ENCODE measurements at places on chromosomes 7 and 10. TPM values are rescaled to one million over a fixed set of nuclear protein-coding genes. Genes with fewer than 3 reads are reported as not detected.

Gene PTPRZ1
- polyA plus RNA-seq: 65.5 TPM

Gene ZP3
- polyA plus RNA-seq: 2.3 TPM

Gene DRGX
- not detected for polyA plus RNA-seq

Gene ST8SIA6
- polyA plus RNA-seq: 10.8 TPM

Gene AKR1C1
- polyA plus RNA-seq: 8.2 TPM

DNA sequence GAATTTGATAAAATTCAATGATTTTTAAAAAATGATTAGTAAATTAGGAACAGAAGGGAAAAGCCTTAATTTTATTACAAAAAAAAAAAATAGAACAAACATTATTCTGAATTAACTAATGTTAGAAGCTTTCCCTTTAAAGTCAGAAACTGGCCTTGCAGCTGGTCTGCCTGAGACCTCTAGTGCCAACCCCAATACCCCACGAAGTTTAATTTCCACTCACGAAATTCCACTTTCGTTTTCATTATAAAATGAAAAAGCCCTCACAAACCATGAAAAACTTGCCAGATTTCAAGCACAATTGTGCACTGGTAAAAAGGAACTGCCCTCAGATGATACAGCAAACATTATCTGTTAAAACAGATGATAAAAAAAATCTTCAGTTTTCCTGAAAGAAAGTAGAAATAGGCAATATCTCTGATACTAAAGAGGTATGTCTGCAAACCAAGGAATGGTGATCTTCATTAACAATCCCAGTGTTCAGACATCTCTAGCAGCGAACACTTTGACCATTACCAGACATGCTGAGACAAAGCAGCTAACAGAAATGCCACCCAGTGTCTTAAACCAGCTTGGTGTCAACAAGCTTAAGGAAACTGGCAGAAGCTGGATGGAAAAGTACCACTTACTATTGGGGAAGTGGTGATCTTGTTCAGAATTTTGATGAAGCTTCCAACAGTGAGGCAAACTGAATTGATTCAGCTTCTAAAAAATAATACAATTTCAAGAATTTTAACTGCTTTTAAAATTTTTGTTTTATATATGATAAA lies 80.2 kb downstream of the PALS2 start:
- DNase-seq: no peak
- peak overlapping the region; percentile 3 for H3K4me3 ChIP-seq
- H3K27ac ChIP-seq: no peak overlapping the region
- no peaks in the 10 kb centered on the region for H3K36me3 ChIP-seq
- no peaks in the 10 kb centered on the region for H3K4me1 ChIP-seq

GRCh38 chr7:32501522-32501921 lies 6.2 kb downstream of the AVL9 start:
- no peaks in the 10 kb centered on the region for H3K36me3 ChIP-seq
- peaks cover 17% of the 10 kb centered on the region for H3K4me1 ChIP-seq
- H3K4me3 ChIP-seq: no peak overlapping the region
- no peak for DNase-seq
- H3K27ac ChIP-seq: no peak overlapping the region
- no peaks in the 10 kb centered on the region for H3K27me3 ChIP-seq

GRCh38 chr10:93080350-93081046 lies 6.8 kb downstream of the CYP26A1 start:
- H3K4me1 ChIP-seq: no peaks in the 10 kb centered on the region
- no peak overlapping the region for H3K4me3 ChIP-seq
- H3K36me3 ChIP-seq: no peaks in the 10 kb centered on the region
- DNase-seq: peak; percentile 50
- no peak overlapping the region for H3K27ac ChIP-seq
- H3K27me3 ChIP-seq: peaks cover 55% of the 10 kb centered on the region

GRCh38 chr7:94748376-94748775 lies 92.4 kb upstream of the SGCE start:
- no peak overlapping the region for H3K4me3 ChIP-seq
- H3K27ac ChIP-seq: no peak overlapping the region
- no peaks in the 10 kb centered on the region for H3K36me3 ChIP-seq
- H3K4me1 ChIP-seq: no peaks in the 10 kb centered on the region
- no peaks in the 10 kb centered on the region for H3K27me3 ChIP-seq

DNA sequence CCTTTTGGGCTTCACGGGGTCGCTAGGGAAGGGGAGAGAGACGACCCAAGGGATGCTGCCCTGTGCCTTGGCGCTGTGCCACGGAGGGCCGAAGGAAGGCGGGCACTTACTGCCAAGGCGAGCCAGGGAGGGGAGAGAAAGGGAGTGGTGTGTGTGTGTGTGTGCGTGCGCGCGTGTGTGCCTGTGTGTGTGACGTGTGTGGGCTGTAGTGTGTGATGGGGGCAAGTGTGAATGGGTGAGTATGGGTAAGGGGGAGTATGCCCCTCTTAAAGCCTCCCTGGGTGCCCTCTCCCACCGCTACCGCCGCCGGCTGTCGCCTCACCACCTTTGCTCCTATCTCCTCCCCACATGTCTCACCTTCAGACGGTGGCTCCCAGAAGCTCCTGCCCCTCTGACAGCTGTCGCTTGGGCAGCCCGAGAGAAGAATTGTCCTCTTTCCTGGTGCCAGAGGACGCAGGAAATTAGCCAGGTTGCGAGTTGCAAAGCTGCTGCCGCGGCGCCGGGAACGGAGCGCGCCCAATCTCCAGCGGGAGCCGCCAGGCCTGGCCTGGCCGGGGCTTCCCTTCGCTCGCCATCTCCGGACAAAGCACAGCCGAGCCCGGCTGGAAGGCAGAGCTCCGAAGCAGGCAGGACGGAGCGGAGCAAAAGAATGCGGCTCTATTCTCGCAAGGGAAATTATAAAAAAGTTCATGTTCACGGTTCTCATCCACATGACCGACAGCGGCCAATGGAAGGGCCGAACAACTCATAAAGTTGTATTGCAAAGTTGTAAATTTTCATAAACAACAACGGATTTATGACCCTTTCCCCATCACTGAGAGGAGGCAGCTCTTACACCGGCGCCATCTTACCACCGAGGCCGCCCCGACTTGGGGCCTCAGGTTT lies at the start of gene HOXA3:
Gene HOXA3 (minus strand): TSS at position 653 of the 885 bp plus-strand sequence. CDS start 41,943 bp downstream, outside the sequence.
- H3K27me3 ChIP-seq: peaks cover 100% of the 10 kb centered on the region
- DNase-seq: peak; percentile 67
- peak within 1 kb of the TSS; percentile 41 for H3K4me3 ChIP-seq
- H3K36me3 ChIP-seq: no peaks in the 10 kb centered on the region
- peaks cover 57% of the 10 kb centered on the region for H3K4me1 ChIP-seq

DNA sequence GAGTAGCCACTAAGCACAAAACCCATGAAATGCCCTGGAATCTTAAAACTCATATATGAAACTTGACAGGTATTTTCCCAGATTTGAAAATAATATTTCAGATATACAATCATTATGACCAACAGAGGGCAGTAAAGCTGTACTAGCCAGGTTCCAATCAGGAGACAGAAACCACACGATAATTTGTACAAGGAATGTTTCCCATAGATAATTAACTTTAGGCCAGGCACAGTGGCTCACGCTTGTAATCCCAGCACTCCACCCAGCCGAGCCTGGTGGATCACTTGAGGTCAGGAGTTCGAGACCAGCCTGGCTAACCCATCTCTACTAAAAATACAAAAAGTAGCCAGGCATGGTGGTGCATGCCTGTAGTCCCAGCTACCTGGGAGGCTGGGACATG lies 31.0 kb upstream of the NUB1 start:
- peaks cover 4% of the 10 kb centered on the region for H3K27me3 ChIP-seq
- no peaks in the 10 kb centered on the region for H3K36me3 ChIP-seq
- H3K4me1 ChIP-seq: peaks cover 4% of the 10 kb centered on the region
- H3K27ac ChIP-seq: no peak overlapping the region

DNA sequence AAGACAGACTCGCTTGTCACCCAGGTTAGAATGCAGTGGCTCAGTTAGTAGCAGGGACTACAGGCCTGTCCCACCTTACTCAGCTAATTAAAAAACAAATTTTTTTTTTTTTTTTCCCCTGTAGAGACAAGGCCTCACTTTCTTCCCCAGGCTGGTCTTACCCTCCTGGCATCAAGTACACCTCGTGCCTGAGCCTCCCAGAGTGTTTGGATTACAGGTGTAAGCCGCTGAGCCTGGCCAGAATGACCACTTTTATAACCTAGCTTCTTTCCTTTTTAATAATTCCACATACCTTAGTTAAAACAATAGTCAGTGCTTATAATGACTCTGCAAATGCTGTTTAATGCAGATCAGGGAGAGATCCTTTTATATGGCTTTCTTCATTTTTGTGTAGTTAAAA lies 31.3 kb downstream of the RSBN1L start:
- no peak overlapping the region for H3K4me3 ChIP-seq
- no peaks in the 10 kb centered on the region for H3K36me3 ChIP-seq
- peaks cover 5% of the 10 kb centered on the region for H3K4me1 ChIP-seq
- DNase-seq: peak; percentile 8
- no peak overlapping the region for H3K27ac ChIP-seq

DNA sequence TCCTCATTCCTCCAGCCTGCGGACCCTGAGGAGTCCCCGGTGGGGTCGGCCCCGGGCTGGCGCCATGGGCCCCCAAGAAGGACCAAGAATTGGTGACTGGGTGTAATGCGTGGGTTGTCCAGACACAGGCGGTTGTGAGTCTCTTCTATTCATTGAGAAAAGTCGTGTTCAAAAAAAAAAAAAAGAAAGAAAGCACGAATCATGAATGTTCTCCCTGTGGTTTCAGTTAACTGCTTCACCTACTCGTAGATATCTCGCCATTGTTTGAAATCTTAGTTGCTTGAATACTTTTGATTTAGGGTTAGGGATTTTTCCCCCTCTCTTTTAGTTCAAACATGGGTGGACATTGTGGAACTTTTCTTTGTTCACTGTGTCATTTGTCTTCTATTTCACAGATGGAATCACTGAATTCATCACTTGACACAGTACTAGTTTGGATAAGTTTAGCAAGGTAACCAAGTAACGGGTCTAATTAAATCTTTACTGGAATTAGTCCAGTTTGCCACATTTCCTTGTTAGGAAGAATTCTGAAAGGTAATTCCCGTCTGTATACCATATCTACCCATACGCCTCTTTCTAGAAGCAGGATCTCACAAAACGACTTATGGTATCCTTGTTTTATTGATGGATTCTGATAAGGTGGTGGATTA lies 775 bp downstream of the STARD3NL start:
- H3K27ac ChIP-seq: peak overlapping the region; percentile 89
- H3K27me3 ChIP-seq: no peaks in the 10 kb centered on the region
- H3K36me3 ChIP-seq: no peaks in the 10 kb centered on the region
- H3K4me1 ChIP-seq: peaks cover 22% of the 10 kb centered on the region
- peak overlapping the region; percentile 59 for H3K4me3 ChIP-seq
- no peak for DNase-seq

GRCh38 chr10:3897156-3897555 lies 112.1 kb upstream of the KLF6 start:
- no peak for DNase-seq
- H3K4me1 ChIP-seq: no peaks in the 10 kb centered on the region
- H3K27me3 ChIP-seq: no peaks in the 10 kb centered on the region
- H3K27ac ChIP-seq: no peak overlapping the region

DNA sequence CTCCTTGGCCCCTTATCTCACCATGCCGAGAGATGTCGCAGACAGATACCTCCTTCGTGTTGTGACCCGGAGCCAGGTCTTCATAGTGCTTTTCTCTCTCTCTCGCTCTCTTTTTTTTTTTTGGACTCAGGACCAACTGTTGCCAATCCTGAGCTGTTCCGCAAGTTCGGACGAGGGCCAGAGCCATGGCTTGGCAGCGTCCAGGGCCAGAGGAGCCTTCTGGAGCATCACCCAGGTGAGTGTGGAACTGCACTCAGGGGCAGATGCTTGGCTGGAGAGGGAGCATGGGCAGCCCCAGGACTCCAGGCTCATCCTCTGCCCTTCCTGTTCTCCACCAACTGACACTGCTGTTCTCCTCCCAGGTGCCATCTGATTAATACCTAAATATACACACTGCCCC lies 7.8 kb downstream of the ZNF862 start:
- no peak for DNase-seq
- no peak overlapping the region for H3K4me3 ChIP-seq
- no peaks in the 10 kb centered on the region for H3K27me3 ChIP-seq
- H3K4me1 ChIP-seq: no peaks in the 10 kb centered on the region
- H3K27ac ChIP-seq: no peak overlapping the region
- peaks cover 25% of the 10 kb centered on the region for H3K36me3 ChIP-seq

DNA sequence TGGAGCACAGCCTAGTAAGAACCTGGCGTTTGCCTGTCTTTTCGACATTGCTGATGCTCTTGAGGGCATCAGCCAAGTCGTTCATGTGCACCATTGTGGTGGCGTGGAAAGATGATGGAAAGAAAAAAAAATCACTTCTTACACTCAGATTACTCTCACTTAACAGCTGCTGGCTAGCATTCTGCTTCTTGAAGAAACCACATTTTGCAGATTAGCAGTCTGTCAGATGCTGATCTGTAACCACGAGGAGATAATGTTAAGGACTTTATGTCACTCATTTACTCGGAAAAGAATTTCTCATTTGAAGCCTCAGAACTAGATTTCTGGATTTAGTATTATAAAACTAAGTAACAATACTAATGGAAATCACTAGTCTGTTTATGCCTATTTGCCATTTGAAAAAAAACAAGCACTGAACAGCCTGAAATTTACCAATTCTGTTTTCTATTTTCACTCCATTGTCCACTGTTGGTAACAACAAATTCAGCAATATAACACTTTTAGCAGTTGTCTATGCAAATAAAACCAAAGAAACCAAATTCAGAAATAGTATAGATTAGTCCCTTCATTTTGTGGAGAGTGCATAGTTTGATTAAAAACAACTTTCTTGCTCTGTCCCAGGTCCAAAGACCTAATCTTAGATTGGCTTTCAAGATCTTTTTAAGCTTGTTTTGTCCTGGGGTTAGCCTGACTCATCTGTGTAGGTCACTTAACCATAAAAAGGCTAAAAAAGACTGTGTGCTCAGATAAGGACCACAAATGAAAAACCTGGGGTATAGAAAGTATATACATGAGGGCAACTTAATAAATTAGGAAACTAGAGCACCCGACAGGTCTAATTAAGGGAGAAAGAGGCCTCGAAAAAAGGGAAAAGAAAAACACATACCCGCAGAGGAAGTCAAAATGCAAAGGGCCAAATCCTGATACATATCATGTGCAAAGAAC lies 67.5 kb downstream of the NT5C2 start:
- H3K4me1 ChIP-seq: peaks cover 5% of the 10 kb centered on the region
- H3K4me3 ChIP-seq: no peak overlapping the region
- H3K27me3 ChIP-seq: no peaks in the 10 kb centered on the region
- H3K27ac ChIP-seq: peak overlapping the region; percentile 10
- DNase-seq: no peak
